Activated T-cell treated with anti-CD3 and anti-CD28 coated beads, Interleukin-2, amount 50 U/mL, for 72 hours (primary cell): ENCODE measurements at places on chromosomes 1 and 21. TPM values are rescaled to one million over a fixed set of nuclear protein-coding genes. Genes with fewer than 3 reads are reported as not detected.

DNA sequence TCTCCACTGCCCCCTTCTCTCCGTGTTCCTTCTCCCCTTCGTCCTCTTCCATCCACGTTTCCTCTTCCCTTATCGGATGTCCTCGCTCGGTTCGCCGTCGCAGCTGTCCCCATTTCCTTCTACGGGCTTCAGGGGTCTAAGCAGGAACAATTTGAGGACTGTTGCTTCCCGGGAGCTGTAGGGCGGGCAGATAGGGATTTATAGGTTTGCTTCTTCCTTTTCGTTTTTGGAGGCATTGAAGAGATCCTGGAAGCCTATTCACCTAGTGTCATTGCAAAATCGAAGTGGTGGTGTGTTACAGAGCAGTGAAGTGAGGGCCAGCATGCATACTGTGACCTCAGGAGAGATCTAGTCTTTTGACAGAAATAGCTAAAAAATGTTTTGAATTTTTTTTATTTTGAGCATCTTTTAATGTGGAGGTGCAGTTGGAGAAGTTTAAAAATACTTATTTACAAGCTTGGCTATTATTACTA, 897 bp downstream of the ZYG11B start:
- peak; percentile 23 for DNase-seq
- no peaks in the 10 kb centered on the region for H3K27me3 ChIP-seq
- peak overlapping the region; percentile 95 for H3K4me3 ChIP-seq
- peak overlapping the region; percentile 89 for H3K27ac ChIP-seq

GRCh38 chr1:5343256-5344020, 648.8 kb downstream of the NPHP4 start:
- no peaks in the 10 kb centered on the region for H3K27me3 ChIP-seq
- H3K4me1 ChIP-seq, result no peaks in the 10 kb centered on the region
- H3K36me3 ChIP-seq, result peaks cover 3% of the 10 kb centered on the region
- no peak overlapping the region for H3K4me3 ChIP-seq

DNA sequence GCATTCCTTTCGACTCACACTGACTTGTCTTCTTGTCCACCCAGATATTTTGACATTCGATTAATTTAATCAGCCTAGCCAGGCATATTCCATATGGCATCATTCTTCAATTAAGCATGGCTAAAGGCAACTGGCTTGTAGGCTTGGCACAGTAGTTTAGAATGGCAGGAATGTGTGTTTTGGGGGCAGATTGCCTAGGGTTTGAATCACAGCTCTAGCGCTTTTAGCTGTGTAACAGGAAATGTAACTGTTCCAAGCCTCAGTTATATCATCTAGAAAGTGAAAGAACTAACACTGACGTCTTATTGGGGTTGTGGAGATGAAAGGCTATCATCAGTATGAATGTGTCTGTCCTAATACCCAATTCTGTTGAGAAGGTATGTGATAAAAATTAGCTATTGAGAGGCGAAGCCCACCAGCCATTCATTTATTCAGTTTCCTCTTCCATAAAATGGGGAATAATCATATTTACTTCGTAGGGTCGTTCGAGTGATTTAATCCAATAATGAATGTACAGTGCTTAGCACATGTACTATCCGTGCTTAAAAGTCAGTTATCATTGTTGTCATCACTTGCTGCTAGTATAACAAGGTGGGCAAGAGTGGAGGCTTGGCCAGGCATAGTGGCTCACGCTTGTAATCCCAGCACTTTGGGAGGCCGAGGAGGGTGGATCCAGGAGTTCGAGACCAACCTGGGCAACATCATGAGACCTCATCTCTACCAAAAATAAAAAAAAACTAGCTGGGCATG, 41.6 kb upstream of the GRHL3 start:
- H3K27ac ChIP-seq, result peak overlapping the region; percentile 25
- H3K4me1 ChIP-seq, result peaks cover 16% of the 10 kb centered on the region
- peak overlapping the region; percentile 68 for H3K4me3 ChIP-seq
- peaks cover 41% of the 10 kb centered on the region for H3K27me3 ChIP-seq
- peaks cover 9% of the 10 kb centered on the region for H3K36me3 ChIP-seq

SSR2 gene
- total RNA-seq, result 193 TPM

ADAMTS4 gene
- total RNA-seq, result 4.0 TPM

ALX3 gene
- not detected for total RNA-seq
